ENCODE measurements at places on chromosomes 2 and 18.

- DNase-seq: no peak
Measured at GRCh38 chr2:133438848-133439564, 129.3 kb downstream of the NCKAP5 start.

GRCh38 chr2:118535818-118536212 is 311.6 kb downstream of the EN1 start:
- DNase-seq: no peak

GRCh38 chr18:48922801-48923730 is 27.7 kb downstream of the SMAD7 start:
- DNase-seq: no peak

DNA sequence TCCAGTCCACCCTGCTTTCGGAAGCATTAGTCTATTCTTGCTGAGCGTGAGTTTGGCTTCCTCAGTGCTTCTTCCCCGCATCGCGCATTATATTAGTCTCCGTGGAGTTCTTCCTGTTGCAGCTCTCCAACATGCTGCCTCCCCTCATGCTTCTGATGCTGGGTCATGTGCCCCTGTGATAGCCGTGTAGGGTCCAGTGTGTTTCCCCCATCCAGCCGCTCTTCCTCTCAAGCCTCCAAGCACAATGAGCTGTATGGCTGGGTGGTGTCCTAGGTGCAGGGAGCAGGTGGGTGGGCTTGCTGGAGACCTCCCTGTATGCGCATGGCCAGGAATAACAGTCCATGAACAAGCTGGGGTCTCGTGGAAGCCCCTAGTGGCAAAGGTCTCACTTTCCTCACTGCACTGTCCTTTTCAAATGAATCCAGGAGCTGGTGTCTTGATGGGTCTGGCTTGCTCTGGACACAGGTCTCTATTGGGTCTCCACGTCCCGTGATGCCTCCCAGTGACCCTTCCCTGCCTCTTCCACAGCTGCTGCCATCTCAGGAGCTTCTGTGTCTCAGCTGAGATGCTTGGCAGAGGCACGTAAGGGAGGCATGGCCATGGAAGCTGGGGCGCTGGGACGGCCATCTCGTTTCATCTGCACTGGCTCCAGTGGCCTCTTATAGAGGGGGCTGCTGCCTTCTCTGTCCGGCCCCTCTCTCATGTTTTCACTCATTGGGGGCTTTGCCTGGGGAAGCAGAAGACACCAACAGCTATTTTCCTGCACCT is 54.8 kb upstream of the HDAC4 start:
- DNase-seq: no peak

DNA sequence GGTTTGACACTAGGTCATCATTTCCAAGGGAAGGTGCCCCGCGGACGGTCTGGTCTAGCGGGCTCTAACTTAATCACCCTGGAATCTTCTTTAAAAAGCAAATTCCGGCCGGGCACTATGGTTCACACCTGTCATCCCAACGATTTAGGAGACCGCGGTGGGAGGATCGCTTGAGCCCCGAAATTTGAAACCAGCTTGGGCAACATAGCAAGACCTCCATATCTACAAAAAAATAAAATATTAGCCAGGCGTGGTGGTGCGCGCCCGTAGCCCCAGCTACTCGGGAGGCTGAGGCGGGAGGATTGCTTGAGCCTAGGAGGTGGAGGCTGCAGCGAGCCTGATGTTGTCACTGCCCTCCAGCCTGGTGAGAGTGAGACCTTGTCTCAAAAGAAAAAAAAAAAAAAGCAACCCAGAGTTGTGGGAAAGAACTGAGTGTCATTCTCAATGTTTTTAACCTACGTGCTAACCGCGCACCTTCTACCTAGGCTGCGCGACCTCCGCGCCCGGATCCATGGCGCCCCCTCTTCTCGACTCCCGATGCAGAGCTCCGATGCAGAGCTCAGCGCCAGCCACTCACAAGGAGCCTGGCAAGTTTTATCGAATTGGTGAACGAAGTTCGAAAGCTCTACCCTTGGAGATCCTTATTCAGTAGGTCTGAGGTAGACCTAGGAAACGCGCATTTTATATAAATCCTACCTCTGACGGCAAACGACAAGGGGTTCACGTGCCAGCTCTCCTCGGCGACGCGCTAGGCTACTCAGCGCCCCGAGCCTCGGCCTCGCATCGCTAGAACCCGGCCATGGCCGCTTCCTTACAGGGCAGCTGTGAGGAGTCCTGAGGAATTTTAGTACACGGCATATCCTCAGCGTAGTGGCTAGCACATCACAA is 888 bp upstream of the TWSG1 start:
- DNase-seq: no peak

GRCh38 chr18:42901161-42901560 is 214.3 kb downstream of the RIT2 start:
- no peak for DNase-seq
